ENCODE measurements at places on chromosomes 4 and X.

GRCh38 chr4:1093391-1094335 is 19.7 kb downstream of the RNF212 start:
- no peak for DNase-seq

GRCh38 chrX:114365065-114365834 is 218.6 kb upstream of the HTR2C start:
- DNase-seq, result no peak

- DNase-seq, result no peak
Observed at GRCh38 chr4:118948545-118949144, 60.0 kb downstream of the SYNPO2 start.

- DNase-seq, result no peak
Observed at GRCh38 chr4:28221536-28221935, 1360.9 kb downstream of the STIM2 start.

GRCh38 chr4:156335721-156336120 is 382.1 kb upstream of the CTSO start:
- DNase-seq, result no peak

GRCh38 chr4:108991551-108992328 is 228.9 kb upstream of the ETNPPL start:
- no peak for DNase-seq

- no peak for DNase-seq
Observed at GRCh38 chr4:138975225-138975624, 40.4 kb upstream of the NOCT start.

Data from activated CD8-positive, alpha-beta memory T cell treated with anti-CD3 and anti-CD28 coated beads for 1 hour (primary cell).